ENCODE measurements at places on chromosomes 1 and 21. TPM values are rescaled to one million over a fixed set of nuclear protein-coding genes. Genes with fewer than 3 reads are reported as not detected.

GRCh38 chr1:114002492-114003239 lies 23.4 kb downstream of the OLFML3 start:
- DNase-seq, result no peak

- no peak for DNase-seq
Measured at GRCh38 chr1:236952246-236953003, 51.8 kb downstream of the MT1HL1 start.

DNA sequence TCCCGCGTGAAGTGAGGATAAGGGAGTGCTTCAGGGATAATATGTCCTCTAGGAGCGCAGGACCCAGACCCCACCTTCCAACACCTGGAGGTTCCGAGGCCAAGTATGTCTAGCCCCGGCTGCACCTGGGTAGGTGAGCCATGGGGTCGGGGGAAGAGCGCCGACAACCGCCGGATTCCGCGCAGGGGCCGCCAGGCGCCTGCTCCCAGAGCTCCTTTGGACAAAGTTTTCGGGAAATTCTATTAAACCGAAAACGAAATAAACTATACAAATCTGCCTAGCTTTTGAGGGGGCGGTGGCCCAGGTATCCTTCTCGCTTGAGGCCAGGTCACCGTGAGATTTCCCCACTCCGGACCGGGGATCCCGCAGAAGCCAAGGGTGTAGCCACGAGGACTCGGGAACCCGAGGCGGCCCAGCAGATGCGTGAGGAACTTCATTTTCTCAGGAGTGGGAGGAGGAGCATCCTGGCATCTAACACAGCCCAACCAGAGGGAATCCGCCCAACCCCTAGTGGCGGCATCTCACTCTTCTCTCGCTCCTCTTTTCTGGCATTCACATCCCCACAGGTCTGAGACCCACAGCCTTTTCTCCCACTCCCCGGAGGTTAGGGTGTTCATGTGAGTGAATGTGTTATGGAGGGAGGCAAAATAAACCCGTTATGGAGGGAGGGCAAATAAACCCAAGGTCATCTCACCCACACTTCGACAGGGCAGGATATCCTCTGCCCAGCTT lies 2.3 kb upstream of the DMRTA2 start:
- DNase-seq, result no peak

GRCh38 chr1:182662956-182663355 lies 21.4 kb downstream of the RGS8 start:
- DNase-seq, result no peak

GRCh38 chr1:52139817-52140540 lies 1.9 kb upstream of the ZFYVE9 start:
- no peak for DNase-seq

GRCh38 chr1:204331275-204331674 lies 28.5 kb downstream of the PLEKHA6 start:
- no peak for DNase-seq

GPR52 gene
- 1.8 TPM for total RNA-seq

HMCN1 gene
- total RNA-seq, result 0.55 TPM

NUAK2 gene
- 13.0 TPM for total RNA-seq

CHIA gene
- not detected for total RNA-seq

Measured in activated naive CD8-positive, alpha-beta T cell treated with anti-CD3 and anti-CD28 coated beads, Interleukin-2, amount 10 ng/mL, durations not matched to agents 7 days and 5 days (primary cell).